ENCODE measurements at places on chromosomes 7 and 10.

DNA sequence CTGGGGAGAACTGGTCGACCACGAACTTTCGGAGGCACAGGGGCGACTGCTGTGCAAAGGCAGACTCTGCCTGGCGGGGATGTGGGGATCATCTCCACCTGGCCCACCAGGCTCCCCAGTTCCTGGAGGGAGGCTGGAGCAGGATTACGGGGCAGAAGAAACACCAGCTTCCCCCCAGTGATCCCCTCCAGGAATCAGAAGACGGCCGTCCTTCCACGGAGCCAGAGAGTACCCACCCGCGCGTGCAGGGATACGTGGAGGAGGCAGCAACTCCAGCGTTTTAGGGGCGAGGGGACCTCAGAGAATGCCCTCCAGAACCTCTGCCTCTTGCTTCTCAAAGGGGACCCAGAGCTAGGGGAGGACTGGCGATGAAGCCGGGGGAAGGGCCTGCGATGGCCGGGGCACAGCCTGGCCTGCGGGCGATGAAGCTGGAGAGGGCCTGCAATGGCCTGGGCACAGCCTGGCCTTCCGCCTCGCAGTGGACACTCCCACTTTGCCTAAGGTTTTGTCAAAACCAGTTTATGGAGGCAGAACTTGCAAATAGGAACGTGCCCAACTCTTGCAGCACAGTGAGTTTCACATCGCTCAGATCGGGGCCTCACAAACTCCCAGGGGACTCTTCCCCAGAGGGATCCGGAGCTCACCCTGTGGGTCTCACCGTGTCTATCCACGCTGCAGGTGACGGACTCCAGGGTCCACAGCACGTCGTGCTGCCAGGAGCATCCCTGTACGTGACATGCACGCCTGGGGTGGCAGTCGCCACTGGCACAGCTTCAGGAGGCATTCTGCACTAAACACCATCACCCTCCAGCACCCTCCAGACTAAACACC lies 77.9 kb upstream of the PDGFA start:
- no peak for DNase-seq

DNA sequence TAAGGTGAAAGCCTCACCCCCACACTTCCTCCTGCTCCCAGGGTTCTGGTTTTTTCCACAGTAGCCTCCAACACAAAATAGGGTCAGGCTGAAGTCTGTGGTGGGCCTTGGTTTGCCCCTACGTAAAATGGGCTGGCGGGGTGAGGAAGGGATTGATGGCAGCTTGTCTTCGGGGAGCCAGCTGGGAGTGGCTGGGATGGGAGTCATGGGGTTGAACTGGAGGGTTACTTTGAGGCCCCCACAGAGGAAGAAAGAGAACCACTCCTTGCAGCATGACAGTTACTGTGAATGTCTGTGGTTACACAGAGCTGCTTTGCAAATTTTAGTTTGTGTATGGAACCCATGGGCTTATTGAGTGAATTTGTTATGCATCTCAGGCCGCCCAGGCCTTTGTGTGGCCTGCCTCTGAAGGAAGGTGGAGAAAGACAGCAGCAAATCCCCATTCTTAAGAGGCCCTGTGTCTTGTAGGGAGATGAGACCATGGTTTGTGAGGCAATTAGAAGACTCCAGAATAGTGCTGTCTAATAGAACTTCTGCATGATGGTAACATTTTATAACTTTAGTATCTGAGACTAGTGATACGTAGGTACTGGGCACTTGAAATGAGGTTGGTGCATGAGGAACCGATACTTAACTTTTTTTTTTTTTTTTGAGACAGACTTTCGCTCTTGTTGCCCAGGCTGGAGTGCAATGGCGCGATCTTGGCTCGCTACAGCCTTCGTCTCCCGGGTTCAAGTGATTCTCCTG lies 8.1 kb downstream of the TRIM8 start:
- peak; percentile 57 for DNase-seq

DNA sequence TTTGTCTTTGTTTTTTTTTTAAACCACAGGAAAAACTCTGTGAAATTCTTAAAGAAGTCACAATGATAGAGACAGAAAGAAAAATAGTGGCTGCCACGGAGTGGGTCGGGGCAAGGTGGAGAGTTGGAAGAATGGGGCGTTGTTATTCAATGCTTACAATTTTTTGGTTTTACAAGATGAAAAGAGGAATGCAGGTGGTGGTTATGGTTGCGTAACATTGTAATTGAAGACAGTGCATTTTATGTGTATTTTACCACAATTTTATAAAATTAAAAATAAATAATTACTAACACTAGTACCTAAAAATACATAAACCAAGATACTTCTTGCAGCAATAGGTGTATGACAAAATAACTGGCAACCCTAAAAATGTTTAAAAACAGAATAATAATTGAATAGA lies 76.9 kb upstream of the VOPP1 start:
- no peak for DNase-seq

- no peak for DNase-seq
Observed at GRCh38 chr10:133030126-133030525, 57.6 kb upstream of the ADGRA1 start.

GRCh38 chr10:120262857-120263547 lies 194.0 kb upstream of the PLPP4 start:
- DNase-seq = no peak

DNA sequence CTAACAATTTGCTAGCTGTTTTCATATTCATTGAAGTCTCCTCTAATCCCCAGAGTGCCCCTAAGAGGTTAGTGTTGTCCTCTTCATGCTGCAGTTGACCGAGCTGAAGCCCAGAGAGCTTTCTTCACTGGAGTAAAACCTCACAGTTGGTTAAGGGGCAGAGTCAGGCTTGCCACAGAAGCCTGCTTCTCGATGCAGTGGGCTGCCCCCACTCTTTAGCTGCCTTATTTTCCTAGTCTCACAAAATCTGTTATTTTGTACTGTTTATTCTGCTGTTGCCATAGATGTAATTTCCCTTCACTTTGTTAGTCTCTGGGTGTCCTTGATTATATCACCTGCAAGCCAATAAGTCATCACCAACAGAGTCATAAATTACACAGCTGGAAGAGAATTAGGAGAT lies 56.3 kb upstream of the ZPBP start:
- peak; percentile 86 for DNase-seq

DNA sequence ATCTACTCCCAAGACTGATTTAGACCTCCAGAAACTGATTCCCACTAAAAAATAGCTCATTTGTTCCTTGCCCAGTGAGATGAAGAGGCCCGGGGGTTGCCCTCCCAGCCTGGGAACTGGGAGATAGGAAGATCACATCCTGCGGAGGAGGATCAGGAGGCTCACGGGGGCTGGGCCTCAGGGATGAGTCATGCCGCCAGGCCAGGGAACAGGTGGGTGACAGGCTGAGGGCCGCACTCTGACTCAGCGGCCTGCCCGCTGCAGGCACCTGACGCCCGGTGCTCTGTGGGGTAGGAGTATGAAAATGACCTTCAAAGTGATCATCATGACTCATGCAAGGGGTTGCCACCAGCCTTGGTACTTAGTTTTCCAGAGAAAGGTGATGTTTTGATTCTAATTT lies 104.5 kb upstream of the ZPBP start:
- no peak for DNase-seq

DNA sequence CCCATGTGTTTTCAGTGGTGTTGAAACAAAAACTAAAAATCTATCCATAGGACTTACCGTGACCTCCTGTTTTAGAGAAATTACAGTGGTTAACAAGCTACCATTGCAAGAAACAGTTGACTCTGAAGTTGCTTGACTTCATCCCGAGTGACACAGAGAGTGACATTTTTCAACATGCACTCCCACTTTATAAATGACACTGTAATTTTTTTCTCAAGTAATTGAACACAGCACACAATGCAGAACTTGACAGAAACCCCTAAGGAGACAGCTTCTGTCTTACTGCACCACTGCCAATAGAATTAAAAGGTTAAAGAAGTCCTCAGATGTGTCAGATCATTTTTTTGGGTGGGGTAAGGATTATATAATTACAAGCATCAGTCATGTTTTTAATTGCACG lies 246.1 kb downstream of the CELF2 start:
- DNase-seq = no peak

DNA sequence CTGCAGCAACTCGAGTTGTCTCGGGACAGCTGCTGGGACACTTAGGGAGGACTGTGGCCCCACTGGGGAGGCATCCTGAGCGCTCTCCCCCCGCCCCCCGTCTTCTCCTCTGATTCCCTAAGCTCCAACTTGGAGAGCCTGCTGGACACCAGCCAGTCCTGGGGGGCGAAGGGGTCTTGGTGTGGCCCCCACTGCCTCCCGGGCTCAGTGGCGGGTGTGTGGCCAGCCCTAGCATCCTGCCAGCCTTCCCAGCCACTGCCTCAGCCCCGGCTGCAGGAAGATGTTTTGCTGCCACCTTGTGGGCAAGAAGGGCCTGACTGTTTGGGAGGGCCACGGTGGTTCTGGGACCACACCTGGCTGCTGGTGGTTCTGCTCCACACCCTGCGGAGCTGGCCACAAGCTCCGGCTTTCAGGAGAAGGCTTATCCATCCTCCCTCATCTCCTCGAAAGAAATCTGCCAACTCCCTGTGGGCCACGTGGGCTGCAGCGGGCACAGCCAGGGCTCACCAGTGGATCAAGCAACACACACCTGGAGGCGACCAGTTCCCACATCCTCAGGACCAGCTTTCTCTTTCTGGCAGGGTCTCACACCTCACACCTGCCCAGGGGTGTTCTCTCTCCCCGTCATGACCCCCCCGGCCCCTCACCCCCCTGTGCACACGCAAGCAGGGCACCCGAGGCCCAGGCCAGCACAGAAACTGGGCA lies 24.8 kb downstream of the AGAP3 start:
- peak; percentile 86 for DNase-seq

GRCh38 chr10:24306507-24306875 lies 97.6 kb downstream of the KIAA1217 start:
- no peak for DNase-seq

DNA sequence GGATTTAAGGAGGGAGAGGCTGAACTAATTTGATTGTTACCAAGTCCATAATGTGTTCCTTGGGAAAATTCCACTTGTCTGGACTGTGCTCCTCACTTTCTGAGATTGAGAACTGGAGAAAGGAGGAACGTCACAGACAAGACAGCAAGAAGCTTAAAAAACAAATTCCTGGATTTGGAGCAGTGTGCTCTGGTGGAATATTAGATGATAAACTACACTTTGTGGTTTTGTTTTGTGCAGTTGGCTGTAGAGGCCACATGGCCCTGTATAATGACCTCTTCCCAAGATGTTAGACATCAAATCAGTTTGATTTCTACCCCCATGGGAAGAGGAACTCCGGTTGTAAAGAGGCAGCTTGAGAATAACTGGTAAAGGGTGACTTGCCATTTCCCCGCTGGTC lies 421.3 kb upstream of the GALNT17 start:
- no peak for DNase-seq
